Effector memory CD4-positive, alpha-beta T cell (primary cell): ENCODE measurements at places on chromosomes 7 and 10.

DNA sequence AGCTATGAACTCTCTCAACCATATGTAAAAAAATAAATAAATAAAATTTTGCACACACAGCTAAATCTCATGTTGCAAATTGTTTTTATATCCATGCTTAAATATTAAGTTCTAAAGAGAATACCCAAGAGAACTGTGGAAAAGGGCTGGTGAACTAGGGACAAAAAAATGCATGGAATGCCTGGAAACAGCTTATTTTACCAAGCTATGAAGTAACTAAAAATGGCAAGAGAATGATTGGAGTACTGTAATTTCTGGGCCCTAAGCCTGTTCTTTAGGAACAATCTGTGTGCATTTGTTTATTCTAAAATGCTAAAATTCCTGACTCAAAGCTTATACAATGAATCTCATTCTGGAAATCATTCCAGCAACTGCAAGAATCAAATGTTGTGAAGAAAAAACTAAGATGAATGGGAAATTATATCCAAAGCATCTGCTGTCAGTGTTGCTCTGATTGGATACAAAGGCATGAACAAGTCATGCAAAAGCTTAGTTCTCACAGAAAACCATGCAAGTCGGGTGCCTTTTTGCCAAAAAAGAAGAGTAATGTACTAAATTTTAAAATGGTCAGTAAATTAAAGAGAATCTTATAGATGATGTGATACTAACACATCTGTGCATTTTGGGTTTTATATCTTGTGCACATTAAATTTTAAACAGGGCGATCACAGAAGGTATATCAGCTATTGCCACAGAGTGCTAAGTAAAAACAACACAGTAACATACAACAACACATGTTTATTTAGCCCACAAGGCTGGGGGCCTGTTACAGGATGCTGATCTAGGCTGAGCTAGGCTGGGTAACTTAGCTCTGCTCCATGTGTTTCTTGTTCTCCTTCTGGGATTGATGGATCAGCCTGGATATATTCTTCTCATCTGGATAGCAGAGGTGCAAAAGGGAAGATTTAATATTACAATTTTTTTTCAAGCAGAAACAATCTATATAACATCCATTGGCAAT, 453.5 kb upstream of the SEMA3A start:
- DNase-seq = no peak

- no peak for DNase-seq
Measured at GRCh38 chr10:21759232-21759631, 225.2 kb downstream of the MLLT10 start.

DNA sequence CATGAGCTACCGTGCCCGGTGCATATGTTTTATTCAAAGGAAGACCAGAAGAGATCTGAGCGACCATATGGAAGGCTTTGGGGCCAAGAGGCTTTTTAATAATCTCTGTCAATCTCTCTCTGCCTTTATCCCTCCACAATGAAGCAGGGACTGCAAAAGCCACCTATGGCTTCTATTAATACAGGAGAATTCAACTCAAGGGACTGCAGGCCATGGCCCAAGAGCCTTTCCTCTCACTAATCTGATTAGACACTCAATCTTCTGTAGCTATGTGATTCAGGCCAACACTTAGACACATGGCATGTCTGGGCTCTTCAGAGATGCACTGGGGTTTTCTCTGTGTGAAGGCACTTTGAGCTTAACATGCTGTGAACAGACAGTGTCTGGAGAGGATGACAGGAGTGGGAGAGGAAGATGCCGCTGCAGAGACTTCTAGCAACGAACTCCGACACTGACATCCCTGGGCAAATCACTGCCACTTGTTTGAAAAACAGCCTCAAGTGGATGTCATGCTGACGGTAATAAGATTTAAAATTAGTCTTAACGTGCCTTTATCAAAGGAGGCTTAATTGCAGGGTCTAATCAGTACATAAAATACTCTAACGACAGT, 114.4 kb upstream of the AOAH start:
- no peak for DNase-seq

DNA sequence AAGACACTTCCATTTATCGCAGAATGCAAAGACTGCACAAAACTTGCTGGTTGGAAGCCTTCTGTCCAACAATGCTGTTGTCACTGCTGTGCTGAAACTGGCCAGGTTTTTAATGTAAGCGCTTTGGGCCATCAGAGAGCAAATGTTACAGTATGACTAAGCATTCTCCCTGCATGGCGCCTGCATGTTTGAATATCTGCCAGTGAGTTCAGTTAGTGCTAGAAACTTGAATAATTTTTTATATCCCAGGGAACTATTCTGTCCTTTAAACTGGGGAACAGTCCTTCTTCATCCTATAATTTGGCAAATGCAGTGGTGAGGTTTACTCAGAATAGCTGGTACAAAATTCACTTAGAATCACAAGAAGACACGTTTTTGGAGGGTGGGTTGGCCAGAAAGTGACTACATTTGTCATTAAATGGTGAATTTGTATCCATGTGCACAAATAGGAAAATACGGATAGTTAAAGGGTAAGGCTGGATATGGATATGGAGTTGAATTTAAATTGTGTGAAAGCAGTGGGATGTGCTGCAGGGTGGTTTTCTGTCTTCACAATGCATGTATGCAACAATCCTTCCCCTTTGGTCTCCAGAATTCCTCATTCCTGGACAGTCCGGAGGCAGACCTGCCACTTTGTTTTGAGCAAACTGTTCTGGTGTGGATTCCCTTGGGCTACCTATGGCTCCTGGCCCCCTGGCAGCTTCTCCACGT, 1.7 kb downstream of the ABCC2 start:
- DNase-seq = no peak

GRCh38 chr7:122038904-122039303, 105.1 kb downstream of the AASS start:
- no peak for DNase-seq

- no peak for DNase-seq
Measured at GRCh38 chr7:39855325-39855674, 94.8 kb upstream of the CDK13 start.

DNA sequence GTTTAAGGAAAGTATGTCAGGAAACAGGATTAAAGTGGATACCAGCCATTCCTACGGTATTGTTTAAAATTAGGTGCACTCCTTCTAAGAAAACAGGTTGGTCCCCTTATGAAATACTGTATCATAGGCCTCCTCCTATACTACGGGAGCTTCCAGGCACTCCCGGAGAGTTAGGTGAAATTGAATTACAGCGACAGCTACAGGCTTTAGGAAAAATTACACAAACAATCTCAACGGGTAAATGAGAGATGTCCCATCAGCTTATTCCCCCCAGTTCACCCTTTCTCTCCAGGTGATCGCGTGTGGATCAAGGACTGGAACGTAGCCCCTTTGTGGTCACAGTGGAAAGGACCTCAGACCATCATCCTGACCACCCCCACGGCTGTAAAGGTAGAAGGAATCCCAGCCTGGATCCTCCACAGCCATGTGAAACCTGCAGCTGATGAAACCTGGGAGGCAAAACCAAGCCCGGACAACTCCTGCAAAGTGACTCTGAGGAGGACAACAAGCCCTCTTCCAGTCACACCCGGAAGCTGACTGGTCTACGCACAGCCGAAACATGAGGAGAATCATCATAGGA, 25.1 kb upstream of the GHITM start:
- DNase-seq = no peak

GRCh38 chr7:141320287-141320686, 230.9 kb upstream of the AGK start:
- no peak for DNase-seq

DNA sequence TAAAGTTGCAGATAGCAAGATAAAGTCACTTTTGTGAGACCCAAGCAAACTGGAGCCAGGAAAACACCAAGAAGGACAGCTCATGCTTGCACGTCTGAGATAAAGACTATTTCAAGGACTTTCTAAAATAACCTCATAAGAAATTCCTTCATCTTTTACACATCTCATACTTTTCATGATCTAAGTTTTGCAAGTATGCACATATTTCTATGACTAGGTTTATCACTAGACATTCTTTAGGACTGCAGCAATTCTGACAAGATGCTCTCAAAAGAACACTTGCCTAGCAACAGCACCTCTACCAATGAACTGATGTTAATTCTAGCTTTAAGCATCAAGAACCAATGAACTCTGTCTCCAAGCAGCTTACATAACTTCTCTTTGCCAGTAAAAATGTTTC, 457.6 kb downstream of the SEMA3D start:
- no peak for DNase-seq

DNA sequence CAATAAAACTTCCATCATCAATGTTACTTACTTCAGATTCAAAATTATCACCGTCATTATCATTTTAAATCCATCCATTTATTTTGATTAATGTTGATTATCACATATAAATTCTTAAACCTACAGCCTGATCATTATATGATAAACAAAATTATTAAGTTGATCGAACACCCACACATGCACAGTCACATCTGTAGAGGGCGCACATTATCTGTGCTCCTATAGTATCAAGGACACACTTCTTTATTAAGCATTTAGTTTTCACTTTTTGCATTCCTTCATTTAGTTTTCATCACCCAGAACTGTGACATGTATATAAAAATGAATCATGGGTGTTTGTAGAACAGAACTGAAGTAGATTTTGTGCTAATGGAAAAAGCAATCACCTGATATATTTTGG, 26.2 kb upstream of the ZNF716 start:
- no peak for DNase-seq

DNA sequence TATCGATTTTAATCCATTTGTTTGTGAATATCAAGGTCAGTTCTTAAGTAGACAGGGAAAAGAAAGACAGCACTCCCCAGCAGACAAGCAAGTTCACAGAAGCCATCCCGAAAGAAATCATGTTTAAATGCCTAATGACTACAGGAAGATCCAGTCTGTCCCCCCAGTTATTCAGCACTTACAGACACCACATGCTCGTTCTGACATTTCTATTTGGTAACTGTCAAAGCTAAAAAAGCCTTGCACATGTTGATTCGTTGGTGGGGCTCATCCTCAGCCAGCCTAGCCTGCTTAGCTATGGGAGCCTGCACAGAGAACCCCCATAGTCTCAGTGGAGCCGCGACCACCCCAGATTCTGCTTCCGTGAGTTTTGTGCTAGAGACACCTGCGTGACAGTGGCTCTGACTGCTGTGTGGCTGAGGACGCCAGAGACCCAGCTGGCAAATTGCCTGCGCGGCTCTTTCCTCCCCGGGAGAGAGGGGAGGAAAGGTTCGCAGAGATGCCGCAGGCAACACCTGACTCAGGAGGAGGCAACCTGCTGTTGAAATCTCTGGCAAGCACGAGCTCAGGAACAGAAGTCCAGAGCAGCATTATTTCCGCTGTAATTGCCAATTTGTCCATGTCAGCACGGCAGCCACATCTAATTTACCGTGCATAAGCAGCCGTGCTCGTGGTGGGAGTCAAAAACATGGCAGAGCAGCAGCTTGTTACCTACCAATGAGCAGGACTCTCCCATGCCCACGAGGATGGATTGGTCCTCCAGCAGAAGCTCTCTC, 194.2 kb downstream of the GPAM start:
- no peak for DNase-seq

DNA sequence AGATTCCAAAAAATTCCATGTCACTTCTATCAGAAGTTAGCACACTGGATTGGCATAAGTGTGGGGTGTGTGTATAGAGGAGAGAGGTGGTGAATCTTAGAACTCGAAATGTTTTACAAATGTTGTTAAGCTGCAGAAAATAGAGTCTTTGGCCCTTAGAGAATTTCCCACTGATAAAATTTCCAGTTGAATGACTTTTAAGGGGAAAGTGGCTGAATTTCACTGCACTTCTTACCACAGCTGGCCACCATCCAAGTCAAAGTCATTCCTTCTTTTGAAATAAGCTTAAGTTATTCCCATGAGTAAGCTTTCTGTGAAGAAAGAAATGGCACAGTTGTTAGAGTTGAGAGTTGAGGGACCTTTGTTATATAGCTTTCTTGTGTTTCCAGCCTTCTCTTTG, 13.9 kb downstream of the VCL start:
- no peak for DNase-seq

- DNase-seq = no peak
Measured at GRCh38 chr7:47677093-47677492, 95.2 kb upstream of the TNS3 start.

- no peak for DNase-seq
Measured at GRCh38 chr10:72954596-72955554, at the start of gene PLA2G12B. PLA2G12B (minus strand) TSS chr10:72954806; CDS start chr10:72954685, 121 bp downstream.

- no peak for DNase-seq
Measured at GRCh38 chr7:7820939-7821338, 102.5 kb upstream of the RPA3 start.

GRCh38 chr7:20019757-20020432, 197.3 kb downstream of the MACC1 start:
- DNase-seq = no peak

- DNase-seq = no peak
Measured at GRCh38 chr7:67753891-67754290, 757.3 kb downstream of the TYW1 start.
